ENCODE measurements at places on chromosomes 1 and 21.

DNA sequence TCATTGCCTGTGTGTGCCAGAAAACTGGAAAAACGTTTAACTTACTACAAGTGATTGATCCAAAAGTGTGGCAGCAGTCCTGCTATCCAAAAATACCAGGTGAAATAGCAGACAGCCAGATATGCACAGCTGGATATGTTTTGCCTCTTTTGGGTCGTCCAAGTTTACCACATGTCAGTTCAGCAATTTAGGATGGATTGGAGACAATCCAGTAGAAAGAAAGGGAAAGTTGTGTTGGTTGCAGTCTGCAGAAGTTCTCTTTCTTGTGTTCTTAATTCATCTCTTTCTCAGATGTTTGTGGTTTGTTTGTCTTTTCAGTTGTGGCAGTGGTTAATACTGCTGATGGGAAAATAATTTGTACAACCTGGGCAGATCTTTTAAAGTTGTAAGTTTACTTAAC is 645.0 kb downstream of the PTPRC start:
- DNase-seq: no peak

GRCh38 chr1:218466341-218467010 is 121.3 kb downstream of the TGFB2 start:
- DNase-seq: no peak

- no peak for DNase-seq
These were observed 27.4 kb downstream of the MAP7D1 start for GRCh38 chr1:36183309-36183856.

GRCh38 chr1:44501047-44501890 is 96.2 kb downstream of the RNF220 start:
- DNase-seq: no peak

GRCh38 chr1:2946291-2946690 is 75.0 kb upstream of the ACTRT2 start:
- no peak for DNase-seq

GRCh38 chr1:43267818-43268425 is 1.9 kb upstream of the TMEM125 start:
- DNase-seq: no peak

All from esophagus squamous epithelium (tissue), 5 donors.